Right atrium auricular region (tissue), 2 donors: ENCODE measurements at places on chromosomes 2 and 18. TPM values are rescaled to one million over a fixed set of nuclear protein-coding genes. Genes with fewer than 3 reads are reported as not detected.

Gene MYL1
- not detected for total RNA-seq

Gene DUSP2
- 4.0 TPM for total RNA-seq

Gene AQP4
- total RNA-seq: 10.0 TPM

Gene ACSL3
- total RNA-seq: 35.7 TPM

Gene TMEM169
- total RNA-seq: 0.26 TPM

Gene FLACC1
- 6.2 TPM for total RNA-seq

Gene TUBB8B
- total RNA-seq: not detected

Gene ARPC2
- 112 TPM for total RNA-seq

Gene SCRN3
- 11.4 TPM for total RNA-seq

- peak; percentile 48 for DNase-seq
These were observed 468.2 kb upstream of the HS6ST1 start for GRCh38 chr2:128786741-128787478.

DNA sequence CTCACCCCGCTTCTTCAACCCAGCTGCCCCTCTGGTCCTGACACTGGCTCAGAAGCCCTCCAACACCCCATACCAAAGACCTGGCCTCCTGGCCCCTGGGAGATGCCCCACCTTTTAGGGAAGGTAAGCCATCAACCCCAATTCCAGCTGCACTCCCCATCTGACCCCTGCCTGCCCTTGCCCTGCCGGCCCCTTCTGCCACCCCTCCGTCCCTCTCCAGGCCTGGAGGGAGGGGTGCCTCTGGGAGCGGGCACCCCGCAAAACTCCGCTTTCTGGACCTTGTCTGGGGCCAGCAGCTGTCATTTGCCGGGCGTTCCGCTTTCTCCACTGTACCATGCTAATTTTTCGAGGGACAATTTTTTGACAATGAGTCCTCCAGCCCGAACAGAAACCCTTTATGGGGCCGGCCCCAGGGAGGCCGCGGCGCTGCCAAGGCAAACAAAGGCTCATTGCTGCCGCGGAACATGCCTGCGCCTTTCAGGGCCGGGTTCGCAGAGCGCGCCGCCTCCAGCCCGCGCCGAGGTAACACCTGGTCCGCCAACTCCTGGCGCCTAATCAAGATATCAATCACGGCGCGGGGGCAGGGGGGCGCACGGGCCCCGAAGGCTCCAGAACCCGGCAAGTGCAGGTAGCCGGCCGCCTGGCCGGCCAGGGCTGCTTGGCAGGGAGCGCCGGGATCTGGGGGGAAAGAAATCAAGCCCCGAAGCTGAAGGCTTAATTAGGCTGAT, 96.0 kb downstream of the INHBB start:
- DNase-seq: no peak

- no peak for DNase-seq
These were observed 9.4 kb downstream of the ADAM23 start for GRCh38 chr2:206452750-206453149.

DNA sequence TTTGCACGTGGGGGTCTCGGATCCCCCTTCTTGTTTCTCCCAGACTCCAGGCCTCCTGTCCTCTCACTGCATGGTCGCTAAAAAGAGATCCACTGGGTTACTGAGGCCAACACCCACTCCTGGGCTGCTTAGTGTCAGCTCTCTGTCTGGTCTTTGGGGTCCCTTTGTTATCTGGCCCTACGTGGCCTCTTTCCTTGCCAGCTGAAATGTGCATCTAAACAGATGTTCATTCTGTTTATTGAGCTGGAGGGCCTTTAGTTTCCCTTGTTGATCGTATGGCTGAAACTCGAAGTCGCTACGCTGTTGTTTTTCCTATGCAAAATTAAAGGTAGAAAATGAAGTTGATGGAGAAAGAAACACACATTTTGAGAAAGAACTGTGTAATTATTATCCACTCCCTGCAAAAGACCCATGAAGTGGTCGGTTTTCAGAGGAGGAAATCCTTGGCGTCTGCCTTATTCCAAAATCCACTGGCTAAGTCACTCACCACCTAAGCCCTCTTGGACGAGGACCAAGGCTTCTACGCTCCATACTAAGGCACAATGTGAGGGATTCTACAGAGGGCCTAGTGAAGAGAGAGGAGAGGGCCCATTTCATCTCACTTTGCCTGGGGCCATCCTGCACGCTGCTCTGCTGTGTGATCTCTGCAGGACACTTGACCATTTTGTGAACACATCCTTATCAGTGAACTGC, 105.3 kb downstream of the GLI2 start:
- DNase-seq: no peak

DNA sequence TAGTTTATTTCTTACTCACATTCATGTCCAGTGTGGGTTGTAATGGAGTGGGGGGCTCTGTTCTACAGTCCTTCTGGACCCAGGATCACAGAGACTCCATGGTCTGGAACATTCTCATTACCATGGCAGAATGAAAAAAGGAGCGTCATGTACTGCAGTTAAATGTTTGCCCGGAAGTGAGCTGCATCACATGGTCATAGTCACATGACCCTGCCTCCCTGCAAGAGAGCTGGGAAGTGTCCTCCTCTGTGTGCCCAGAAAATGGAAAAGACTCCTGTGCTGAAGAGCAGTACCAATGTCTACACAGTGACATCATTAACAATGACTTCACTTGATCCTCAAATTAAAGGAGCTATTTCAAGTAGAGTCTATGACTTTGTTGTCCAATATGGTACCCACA, 74.0 kb upstream of the ZBTB14 start:
- no peak for DNase-seq
